ENCODE measurements at places on chromosomes 4 and X.

GRCh38 chr4:183455431-183456195, 11.2 kb downstream of the CDKN2AIP start:
- DNase-seq = peak; percentile 83

- no peak for DNase-seq
Measured at GRCh38 chrX:29728639-29729038, 486.7 kb upstream of the MAGEB2 start.

GRCh38 chr4:101205916-101206315, 141.4 kb downstream of the PPP3CA start:
- peak; percentile 49 for DNase-seq

DNA sequence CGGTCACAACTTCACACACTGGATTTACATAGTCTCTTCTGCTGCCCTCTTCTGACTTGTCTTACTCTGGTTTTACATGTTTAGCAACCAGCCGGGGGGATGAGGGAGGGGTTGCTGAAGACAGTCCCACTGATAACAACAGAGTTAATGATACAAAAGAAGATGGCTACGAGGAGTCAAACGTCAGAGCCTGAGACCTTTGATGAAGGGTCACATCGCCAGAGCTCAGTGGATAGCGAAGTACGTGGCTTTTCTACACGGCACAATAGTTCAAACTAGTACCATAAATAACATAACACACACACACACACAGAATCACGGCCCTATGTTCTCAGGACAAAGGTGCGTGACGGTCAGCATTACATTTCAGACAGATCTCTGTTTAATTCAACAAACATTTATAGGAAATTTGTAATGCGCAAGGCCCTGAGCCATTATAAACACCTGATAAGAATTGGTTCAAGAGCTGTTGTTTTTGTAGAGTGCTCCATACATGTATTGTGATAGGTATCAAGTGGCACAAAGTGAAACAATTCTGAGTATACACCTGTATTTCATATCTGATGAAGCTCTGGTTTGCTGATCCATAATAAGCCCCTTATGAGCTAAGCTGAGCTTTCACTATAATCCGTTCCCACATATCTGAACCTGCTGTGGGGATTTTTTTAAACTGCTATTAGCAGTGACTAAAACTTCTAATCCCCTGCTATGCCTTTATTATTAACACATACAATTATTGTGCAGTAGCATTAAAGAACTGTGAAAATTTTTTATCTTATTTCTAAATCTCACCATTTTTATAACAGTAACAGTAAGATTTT, 100.0 kb downstream of the NR3C2 start:
- no peak for DNase-seq

DNA sequence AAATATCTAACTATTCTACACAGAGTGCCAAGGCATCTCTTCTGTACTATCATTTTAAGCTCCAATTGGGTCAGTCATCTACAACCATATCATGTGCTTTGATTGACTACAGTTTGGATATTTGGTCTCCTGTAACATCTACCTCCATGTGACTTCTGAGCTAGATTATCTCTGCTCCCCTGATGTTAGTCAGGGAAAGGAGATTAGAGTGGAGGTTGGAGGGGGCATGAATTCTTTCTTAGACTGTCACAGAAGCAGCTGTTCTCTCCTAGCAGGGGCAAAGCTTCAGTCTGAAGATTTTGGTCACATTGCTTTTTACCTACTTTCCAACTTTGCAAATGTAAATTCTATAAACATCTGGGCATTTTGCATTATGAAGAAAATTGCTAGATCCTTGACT, 62.6 kb upstream of the C4orf54 start:
- no peak for DNase-seq

- no peak for DNase-seq
Measured at GRCh38 chr4:36159208-36159607, 85.1 kb downstream of the ARAP2 start.

- no peak for DNase-seq
Measured at GRCh38 chr4:163556177-163556576, 61.7 kb downstream of the TMA16 start.

- no peak for DNase-seq
Measured at GRCh38 chrX:107398115-107398514, 51.3 kb upstream of the FRMPD3 start.

DNA sequence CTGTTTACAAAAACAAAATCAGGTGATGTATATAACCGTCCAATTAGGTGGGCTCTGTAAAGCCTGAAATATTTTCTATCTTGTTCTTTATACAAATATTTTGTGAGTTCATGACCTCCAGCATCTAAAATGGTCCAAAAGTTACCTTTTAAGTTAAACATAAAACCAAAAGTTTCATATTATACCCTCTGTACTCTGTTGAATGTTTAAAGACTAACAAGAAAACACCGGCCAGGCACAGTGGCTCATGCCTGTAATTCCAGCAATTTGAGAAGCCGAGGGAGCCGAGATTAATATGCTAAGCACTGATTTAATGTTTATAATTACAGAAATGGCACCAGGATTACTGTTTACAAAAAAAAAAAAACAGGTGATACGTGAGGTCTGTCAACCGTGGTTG, 328.4 kb downstream of the DHRSX start:
- no peak for DNase-seq

- no peak for DNase-seq
Measured at GRCh38 chr4:181968371-181968770, 274.8 kb upstream of the TENM3 start.

DNA sequence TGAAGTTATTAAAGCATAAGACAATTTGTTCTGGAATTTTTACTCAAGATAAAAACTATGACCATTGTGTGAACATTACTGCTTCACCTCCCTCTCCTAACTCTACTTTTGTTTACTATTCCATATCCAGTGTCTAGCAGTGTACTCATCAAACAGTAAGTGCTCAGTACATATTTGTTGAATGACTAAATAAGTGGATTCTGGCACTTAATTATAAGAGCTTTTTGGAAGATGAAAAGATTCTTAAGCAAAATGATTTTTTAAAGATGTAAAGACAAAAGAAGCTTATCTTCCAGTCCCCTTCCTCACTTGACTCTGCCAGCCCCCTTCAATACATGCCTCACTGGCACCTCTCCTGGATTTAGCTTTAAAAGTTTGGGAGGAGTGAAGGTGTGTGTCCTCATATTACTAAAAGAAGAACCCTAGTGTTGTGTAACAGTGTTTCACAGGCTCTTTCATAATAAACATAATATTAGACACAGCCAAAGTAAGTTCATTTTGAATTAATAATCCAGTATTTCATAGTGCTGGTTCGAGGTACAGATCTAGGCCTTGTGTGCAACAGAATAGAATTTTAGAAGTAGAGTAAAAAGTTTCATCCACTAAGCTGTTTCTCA, 53.0 kb downstream of the GAB1 start:
- DNase-seq = no peak

GRCh38 chrX:17397074-17397473, 22.1 kb downstream of the NHS start:
- DNase-seq = no peak

GRCh38 chr4:79917246-79917645, 155.8 kb downstream of the ANTXR2 start:
- peak; percentile 53 for DNase-seq

GRCh38 chr4:32778025-32778424, 2057.9 kb downstream of the PCDH7 start:
- no peak for DNase-seq

GRCh38 chrX:107102980-107103379, 15.6 kb downstream of the RBM41 start:
- DNase-seq = no peak

DNA sequence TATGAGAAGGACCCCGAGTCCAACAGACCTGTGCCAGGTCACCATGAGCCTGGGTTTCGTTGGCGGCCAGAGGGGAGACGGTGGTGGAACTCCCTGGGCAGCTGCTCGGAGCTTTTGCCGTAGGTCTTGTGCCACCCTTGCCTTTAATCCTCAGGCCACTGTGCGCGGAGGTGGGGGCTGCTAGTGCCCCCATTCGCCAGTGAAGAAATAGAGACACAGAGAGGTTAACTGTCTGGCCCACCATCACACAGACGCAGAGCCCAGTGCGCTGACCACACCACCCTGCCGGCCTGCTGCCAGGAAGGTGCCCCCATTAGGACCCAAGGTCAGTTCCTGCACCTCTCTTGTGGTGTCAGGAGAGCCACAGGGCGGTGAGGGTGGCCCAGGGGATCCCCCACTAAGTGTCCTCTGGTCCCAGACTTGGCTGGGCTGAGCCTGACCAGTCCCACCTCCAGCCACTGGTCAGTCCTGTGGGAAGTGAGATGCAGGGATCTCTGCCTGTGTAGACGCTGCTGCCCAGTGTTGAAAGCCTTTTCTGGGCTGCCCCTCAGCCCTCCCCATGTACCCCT, 28.3 kb upstream of the HTRA3 start:
- no peak for DNase-seq

DNA sequence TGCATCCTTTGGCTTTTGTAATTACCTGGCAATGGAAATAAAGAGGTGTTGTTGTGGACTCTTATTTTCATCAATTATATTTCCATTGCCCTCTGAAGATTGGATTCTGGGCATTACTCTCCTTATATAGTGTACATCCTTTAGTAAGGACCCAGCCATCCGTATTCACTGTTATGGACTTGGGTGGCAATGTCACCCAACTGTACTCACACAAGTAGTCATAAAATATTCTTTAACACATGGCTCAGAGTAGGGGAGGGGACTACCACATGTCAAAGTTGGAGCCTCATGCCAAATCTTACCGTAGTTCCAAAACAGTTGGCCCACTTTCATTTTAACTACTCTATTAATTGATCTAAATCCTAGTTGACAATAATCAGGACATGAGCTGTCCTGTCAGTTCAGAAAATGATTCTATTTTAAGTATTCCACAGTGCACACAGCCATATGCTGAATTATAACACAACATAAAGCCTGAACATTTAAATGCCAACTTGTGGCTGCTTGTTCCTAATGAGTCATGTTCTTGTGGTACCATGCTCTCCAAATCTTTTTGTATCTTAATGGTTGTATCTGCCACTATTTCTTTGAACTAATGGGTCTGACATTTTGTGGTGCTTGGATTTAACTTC, 4.9 kb downstream of the FRAS1 start:
- DNase-seq = no peak

DNA sequence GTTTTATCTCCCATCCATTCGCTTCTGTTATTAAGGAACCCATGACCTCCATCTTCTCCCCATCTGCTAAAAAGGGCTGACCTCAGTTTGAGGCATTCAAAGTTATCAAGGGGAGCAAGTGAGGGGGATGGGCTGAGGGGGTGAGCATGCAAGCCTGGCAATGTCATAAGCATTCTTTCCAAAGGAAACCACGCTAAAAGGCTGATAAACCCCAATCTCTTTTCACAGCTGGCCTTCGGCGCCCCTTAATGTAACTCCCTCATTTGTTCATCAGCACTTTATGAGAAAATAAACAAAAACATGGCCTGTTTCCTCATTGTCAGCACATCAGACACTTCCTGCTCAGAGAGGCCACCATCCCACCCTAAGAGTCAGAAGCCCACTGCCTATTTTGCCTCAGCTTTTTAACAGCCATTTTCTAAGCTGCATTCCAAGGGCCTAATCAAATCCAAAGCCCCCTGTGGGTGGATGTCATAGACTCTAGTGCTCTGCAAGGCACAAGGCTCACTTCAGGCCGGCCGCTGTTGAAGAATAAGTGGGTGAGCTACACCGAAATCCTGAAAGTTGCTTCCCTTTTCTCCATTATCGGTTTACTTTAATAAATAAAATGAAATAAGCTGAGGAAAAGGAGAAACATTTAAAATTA, 92.0 kb upstream of the SRD5A3 start:
- DNase-seq = no peak

GRCh38 chr4:139734875-139735380, 69.3 kb downstream of the MGST2 start:
- no peak for DNase-seq

- DNase-seq = no peak
Measured at GRCh38 chr4:76511947-76512346, 76.9 kb downstream of the SHROOM3 start.

DNA sequence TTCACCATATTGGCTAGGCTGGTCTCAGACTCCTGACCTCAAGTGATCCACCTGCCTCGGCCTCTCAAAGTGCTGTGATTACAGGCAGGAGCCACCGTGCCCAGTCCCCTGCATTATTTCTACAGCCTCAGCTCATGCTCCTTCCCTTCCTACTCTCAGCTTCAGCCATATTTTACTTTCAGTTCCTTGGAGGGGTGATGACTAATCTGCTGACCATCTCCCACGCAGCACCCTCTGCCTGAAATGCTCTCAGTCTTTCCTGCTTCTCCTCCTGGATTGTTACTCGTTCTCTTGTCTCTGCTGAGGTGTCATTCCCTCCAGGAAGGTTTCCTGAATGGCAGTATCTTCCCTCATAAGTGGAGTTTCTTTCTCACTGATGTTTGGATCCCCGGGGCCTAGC, 63.3 kb downstream of the MOSPD2 start:
- no peak for DNase-seq

GRCh38 chrX:18149454-18149853, 71.2 kb downstream of the BEND2 start:
- DNase-seq = no peak

DNA sequence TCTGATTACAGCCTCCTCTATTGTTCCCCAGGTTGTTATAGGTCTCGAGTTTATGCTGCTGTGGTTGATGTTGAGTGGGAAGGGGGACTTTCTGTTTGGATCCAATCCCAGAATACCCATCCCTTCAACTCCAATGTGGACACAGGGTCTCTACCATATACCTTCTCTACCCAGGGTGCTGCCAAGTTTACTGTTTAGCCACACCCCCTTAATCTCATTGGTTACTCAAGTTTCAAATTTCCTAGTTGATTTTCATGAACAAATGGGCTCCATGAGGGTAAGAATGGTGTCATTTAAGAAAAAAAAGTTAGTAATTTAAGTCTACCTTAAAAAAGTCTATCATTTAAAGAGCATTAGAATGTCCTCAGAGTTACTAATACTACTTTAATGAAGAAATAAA, 3.6 kb upstream of the SPP1 start:
- DNase-seq = no peak

- no peak for DNase-seq
Measured at GRCh38 chrX:19899217-19899788, 11.9 kb upstream of the SH3KBP1 start.

DNA sequence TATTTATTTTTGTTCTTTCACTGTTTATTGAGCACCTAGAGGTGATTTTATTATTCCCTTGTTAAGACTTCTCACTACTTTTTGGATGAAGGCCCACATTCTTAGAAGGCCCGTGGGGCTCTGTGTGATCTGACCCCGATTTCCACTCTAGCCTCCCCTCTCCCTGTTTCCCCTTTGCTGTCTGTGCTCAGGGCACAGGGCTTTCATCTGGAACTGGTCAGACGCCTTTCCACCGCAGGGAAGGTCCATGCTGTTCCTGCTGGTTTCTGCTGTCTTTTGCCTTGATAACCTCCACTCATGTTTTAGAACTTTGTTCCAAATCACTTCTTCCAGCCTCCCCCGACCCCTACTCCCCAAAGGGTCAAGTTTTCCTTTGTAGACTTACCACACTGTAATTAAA, 31.3 kb upstream of the ANAPC4 start:
- DNase-seq = no peak

GRCh38 chrX:63751481-63751880, 33.5 kb downstream of the ARHGEF9 start:
- DNase-seq = no peak

DNA sequence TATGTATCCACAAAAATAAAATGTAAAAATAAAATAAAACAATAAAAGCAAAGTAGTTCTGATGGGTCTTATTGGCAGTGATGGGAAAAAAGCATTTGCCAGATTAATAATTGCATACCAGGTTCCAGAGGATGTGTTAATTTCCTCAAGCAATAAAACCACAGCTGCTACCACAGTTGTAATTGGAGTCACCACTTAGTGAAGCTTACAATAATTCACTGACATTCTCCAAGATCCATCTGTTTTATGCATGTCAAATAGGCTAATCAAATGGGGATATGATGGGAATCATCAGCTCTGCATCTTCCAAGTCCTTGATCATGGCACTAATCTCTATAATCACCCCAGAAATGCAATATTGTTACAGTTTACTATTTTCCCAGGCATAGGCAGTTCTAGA, 123.5 kb upstream of the EMCN start:
- DNase-seq = no peak

All from GDM1 (cell line).